Cortex of kidney (tissue), 1 donor: ENCODE measurements at places on chromosomes 11 and 22.

DNA sequence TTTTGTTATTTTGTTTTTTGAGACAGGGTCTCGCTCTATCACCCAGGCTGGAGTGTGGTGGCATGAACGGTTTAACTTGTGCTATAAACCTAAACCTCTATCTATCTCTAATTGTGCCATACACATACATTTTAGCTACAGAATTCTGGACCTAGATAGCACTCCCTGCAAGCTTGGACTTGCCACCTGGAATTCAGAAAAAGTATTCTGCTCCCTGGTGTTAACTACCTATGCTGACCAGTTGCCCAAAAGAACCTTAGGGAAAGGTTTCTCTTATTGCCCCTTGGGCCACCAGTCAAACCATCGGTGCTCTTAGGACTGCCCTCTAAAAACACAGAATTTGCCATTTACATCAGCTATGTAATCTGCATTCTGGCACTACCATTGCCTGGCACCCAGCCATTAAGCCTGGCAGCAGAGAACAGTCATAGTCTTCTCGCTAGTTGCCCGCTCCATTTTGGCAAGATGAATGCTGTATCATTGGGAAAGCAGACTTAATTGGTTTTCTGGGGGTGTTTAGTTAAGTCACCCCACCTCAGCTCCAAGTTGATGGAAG lies 55.3 kb downstream of the ETS1 start:
- no peak for DNase-seq

DNA sequence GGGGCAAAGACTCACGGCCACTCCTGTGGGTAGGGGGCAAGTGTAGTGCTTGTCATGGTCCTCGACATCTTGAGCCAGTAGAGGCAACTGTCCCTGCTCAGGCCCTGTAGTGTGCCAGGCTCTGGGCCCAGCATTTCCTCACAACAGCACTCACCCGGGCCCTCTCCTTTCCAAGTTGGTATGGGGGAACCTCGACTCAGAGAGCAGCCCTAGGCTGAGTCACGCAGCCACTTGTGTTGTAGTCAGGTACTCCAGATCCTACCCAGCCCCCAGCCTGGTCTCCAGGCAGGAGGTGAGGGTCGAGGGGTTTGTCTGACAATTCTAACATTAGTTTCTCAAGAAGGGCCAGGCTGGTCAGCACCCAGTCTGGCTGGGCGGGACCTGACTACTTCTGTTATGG lies 4.1 kb downstream of the RELT start:
- no peak for DNase-seq

DNA sequence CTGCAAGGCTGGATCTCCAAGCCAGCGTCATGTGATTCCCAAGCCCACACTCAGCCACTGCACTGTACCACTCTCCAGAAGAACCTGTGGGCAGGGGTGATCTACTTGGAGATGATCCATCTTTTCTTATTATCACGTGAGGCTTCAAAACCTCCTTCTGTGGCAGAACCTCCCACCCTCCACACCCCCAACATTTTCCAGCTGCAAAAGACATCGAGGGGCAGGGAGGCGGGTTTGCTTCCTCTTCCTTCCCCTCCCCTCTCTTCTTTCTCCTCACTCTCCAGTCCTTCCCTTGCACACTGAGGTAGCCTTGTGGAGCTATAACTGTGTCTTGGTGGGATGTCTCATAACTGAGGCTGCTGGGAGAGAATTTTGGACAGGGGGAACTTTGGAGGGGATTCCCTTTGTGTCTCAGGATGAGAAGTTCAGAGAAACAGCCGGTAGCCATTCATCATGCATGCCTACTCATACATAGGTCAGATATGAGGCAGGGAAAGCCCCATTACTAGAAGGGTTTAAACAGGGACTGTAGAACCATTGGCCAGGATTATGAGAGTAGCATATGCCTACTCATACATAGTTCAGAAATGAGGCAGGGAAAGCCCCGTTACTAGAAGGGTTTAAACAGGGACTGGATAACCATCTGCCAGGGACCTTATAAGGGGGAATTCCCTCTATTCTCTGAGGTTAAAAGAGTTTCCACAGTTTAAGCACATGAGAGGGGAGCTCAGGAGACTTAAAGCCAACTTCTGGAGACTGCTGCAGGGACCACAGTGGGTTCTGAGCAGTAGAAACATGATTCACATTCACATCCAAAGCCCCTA lies 420.7 kb upstream of the CADM1 start:
- DNase-seq, result no peak

GRCh38 chr11:19921976-19922688 lies 209.5 kb downstream of the NAV2 start:
- no peak for DNase-seq

GRCh38 chr11:94767701-94768601 lies at the start of gene AMOTL1:
Gene AMOTL1, plus strand, starts transcription at chr11:94768356. Its CDS starts 156 bp downstream, at chr11:94768512.
- no peak for DNase-seq

DNA sequence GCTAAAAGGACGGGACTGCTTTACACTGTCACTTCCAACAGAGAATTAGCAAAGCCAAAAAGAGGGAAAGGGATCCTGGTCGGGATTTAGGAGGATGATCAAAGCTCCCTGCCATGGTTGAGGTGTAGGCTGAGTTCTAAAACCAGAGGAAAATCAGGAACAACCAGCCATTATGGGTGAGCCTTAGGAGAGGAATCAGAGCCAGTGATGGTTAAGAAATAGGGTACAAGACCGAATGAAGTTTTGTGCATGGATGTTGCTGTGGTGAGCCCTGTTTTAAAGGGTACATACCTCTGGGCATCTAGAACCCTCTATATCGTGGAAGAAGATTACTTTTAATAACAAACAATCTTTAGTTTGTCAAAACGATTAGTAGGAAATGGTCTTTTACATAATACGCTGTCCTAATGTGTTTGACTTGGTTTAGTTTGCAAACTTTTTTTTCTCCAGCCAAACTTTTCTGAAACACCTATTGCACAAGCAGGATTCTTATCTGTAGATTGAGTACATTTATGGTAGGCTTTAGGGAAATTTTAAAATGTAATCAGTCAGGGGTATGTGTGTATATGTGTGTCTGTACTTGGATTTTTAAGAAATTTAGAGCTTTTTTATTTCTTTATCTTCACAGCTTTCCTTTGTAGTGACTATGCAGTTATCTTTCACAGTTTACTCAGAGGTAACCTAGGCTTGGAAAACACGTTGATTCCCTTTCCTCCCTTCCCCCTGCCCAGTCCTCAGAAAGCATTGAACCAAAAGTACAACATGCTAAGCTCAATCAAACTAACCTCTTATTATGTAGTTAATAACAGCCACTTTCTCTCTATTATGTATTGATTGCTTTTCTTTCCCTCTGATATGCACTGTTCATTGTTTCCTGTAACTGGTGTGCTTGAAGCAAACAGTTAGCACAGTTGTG lies 26.8 kb downstream of the TRIM44 start:
- DNase-seq, result no peak

- DNase-seq, result no peak
Measured at GRCh38 chr11:116101902-116102301, 597.7 kb upstream of the CADM1 start.

- no peak for DNase-seq
Measured at GRCh38 chr11:450809-451451, 851 bp downstream of the PTDSS2 start.

GRCh38 chr11:22734628-22735345 lies 68.4 kb downstream of the GAS2 start:
- no peak for DNase-seq

- no peak for DNase-seq
Measured at GRCh38 chr11:69705901-69706787, 2.3 kb upstream of the FGF19 start.

- no peak for DNase-seq
Measured at GRCh38 chr22:19207401-19207808, 28.9 kb upstream of the SLC25A1 start.

DNA sequence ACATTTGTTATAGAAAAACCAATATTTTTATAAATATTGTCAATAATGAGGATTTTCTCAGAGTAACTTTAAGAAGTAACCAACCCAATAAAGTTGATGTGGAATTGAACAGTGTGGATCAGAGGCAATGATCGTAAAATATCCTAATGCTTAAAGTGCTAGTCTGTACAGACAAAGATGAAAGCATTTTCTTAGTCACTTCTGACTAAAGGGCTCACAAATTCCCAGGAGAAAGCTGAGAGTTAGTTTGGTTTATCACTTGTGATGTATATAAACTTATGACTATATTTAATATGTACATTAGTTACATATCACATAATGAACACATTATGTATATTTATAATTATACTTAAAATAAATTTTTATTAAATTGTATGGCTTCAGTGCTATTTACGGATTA lies 25.4 kb upstream of the DDI1 start:
- DNase-seq, result no peak

DNA sequence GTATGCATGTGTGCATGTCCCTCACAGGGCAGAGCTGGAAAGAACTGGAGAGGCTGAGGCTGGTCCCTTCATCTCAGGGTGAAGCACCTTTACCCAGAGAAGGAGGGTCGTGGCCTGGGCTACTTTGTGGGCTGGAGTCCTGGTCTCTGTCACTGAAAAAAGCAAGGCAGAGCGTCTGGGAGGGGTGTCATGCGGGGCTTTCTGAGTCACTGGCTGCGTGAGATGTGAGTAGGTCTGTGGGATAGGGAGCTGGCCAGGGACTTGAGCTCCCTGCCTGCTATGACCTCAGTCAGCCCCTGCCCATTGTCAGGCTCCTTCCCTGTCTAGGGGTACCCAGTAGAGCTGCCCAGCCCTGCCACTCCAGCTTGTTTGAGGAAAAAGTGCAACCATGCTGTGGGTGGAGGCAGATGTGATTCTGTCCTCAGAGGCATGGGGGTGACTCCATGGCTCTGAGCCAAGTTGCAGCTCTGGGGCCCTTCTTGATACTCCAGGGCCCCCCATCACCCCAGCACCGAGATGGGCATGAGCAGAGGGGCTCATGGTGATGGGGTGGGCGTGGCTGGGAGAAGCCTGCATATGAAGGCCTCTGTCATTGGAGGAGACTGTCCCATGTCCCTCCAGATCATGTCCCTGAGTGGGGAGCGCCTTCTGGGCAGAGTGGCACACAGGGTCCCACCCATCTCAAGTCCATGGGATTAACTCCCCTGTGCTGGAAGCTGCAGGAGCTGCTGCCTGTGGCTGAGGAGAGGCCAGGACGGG lies 27.8 kb downstream of the KCNQ1 start:
- no peak for DNase-seq

DNA sequence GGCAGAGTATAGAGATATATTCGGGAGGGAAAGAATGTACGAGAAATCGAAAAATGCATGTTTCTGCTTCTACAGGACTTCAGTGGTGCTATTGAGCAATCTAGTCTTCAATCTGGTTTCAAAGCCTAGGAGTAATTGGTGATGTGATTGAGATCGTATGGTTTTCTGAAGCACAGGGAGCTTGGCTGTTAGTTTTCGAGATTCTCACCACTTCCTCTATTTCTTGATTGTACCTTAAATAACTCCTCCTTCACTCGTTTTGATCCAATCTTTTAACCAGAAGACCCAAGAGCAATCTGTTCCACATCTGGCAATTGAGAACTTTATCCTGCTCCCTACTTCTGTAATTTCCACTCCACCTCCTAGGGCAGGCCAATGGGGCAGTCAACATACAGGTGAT lies 518 bp downstream of the CCDC179 start:
- no peak for DNase-seq

GRCh38 chr22:50701428-50702154 lies 29.0 kb downstream of the SHANK3 start:
- DNase-seq, result no peak

GRCh38 chr11:78929207-78929905 lies 354.7 kb upstream of the NARS2 start:
- DNase-seq, result no peak

DNA sequence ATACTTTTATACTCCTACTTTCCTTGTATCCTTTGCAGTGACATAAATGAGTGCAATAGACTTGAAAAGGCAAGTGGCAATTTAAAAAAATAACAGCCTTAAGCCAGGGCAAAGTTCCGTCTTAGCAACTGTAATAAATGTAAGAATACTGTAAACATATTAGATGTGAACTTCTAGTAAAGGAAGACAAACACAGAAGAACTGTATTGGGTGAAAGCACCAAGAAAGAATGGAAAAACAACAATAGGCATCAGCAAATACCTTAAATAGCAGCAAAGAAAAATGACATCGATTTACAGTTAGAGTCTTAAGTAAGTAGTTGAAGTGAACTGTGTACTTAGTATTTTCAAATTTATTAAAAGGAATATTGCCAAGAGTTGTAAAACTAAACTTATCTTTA lies 75.5 kb upstream of the TP53AIP1 start:
- DNase-seq, result no peak

GRCh38 chr11:59754494-59754858 lies 700 bp upstream of the STX3 start:
- no peak for DNase-seq

DNA sequence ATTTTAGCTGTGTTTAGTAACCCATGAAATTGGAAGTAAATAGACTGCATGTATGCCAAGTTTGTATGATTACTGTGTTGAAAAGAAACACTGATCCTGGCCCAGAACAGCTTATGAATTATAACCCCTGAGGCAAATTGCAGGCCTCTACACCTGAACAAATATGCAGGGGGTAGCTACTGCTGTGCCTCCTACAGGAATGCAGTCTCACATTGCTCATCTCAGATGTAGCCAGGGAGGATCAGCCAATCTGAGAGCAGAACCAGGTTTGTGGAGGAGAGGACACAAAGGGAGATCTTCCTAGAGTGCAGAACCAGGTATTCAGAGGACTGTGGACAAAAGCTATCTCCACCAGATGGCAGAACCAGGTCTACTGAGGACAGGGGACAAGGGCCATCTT lies 442.2 kb upstream of the DDI1 start:
- no peak for DNase-seq

DNA sequence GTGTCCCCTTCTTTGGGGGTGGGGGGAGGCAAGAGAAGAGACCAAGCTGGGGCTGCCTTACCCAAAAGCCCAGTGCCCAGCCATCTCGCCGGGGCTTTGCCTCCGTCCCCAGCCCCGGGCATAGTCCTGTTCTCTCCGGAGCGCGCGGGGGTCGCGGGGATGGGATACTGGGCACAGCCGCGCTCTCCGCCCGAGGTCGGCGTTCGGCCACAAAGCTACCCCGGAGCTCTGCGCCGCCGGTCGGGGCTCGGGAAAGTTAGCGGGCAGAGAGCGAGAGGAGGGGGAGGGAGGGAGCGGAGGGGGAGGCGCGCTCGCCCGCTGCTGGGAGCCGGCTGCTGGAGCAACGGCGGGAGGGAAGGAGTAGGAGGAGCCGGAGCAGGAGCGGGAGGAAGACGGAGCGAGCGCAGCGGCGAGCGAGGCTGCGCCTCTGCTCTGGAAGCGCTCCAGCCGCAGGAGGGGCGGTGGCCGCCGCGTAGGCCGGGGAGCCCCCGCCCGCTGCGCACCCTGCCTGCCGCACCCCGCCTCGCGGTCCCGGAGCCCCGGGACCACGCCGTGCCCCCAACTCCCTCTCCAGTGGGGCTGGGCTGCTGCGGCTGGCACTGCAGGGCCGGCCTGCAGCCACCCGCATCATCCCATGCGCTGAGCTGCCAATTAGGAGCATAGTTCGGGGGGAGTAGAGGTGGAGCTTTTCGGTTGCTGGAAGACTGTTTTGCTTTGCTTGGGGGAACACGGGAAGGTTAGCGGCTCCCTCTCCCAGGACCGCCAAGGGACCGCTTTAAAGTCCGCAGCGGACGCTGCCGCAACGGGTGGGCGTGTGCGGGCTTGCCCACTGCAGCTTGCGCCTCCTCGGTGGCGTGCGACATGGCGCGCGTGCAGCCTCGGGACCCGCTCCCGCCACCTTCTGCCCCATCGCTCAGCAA lies at the start of gene SCN4B:
Gene SCN4B, minus strand, starts transcription at position 272 of the 920 bp plus-strand sequence. Its CDS starts 150 bp downstream, at position 122.
- DNase-seq, result no peak
